ENCODE measurements at places on chromosomes 5 and 9.

- H3K36me3 ChIP-seq = no peaks in the 10 kb centered on the region
- no peaks in the 10 kb centered on the region for H3K4me1 ChIP-seq
- H3K4me3 ChIP-seq = no peak within 1 kb of the TSS
- H3K27ac ChIP-seq = no peak within 1 kb of the TSS
- no peak for DNase-seq
These were observed at the start of gene TIMD4 for GRCh38 chr5:156963125-156963524. TSS of gene TIMD4 (minus strand) at chr5:156963226. CDS start at chr5:156963198, 28 bp downstream.

GRCh38 chr9:123048748-123049147 is 15.3 kb downstream of the GPR21 start:
- DNase-seq = no peak
- H3K36me3 ChIP-seq = no peaks in the 10 kb centered on the region
- H3K4me3 ChIP-seq = no peak overlapping the region
- H3K4me1 ChIP-seq = no peaks in the 10 kb centered on the region

DNA sequence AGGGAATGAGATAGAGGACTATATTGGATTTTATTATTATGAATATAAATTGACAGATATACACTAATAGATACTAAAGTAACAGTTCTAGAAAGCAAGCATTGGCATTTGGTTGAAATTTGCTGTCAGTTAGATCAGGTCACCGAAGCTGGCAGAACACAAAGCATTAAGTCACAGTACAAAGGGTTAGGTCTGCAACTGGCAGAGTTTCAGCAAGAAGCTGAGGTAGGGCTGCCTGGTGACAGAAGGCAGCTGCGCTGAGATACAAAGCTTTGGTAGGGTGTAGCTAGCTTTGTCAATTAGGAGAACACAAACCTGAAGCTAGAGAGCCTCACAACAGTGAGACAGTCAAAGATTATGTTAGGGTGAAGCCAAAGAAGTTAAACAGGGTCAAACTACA is 6.3 kb upstream of the CSNK1G3 start:
- no peak overlapping the region for H3K4me3 ChIP-seq
- no peaks in the 10 kb centered on the region for H3K27me3 ChIP-seq
- H3K4me1 ChIP-seq = no peaks in the 10 kb centered on the region
- no peaks in the 10 kb centered on the region for H3K36me3 ChIP-seq
- no peak for DNase-seq
- no peak overlapping the region for H3K27ac ChIP-seq

DNA sequence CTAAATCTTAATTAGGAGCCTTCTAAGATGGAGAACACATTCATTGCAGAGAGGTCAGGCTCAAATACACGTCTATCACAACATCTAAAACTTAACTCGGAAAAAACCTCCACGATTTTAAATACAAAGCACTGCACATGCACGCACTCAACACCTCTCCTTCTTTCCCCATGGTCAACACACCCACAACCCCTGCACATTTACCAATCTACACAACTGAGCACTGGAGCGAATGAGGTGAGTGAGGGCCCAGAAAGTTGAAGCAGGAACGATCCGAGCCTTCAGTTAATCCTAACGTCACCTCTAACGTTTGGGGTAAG is 278 bp upstream of the NIPSNAP3A start:
- peaks cover 17% of the 10 kb centered on the region for H3K4me1 ChIP-seq
- H3K27ac ChIP-seq = peak overlapping the region; percentile 74
- no peaks in the 10 kb centered on the region for H3K36me3 ChIP-seq
- no peak for DNase-seq

- no peaks in the 10 kb centered on the region for H3K36me3 ChIP-seq
- H3K27me3 ChIP-seq = no peaks in the 10 kb centered on the region
- H3K4me1 ChIP-seq = no peaks in the 10 kb centered on the region
- DNase-seq = no peak
- H3K4me3 ChIP-seq = no peak overlapping the region
These were observed 259.9 kb downstream of the GADD45G start for GRCh38 chr9:89864731-89865130.

GRCh38 chr9:81758123-81758797 is 68.9 kb upstream of the TLE1 start:
- H3K27me3 ChIP-seq = no peaks in the 10 kb centered on the region
- H3K36me3 ChIP-seq = no peaks in the 10 kb centered on the region
- H3K4me3 ChIP-seq = no peak overlapping the region
- no peak overlapping the region for H3K27ac ChIP-seq
- H3K4me1 ChIP-seq = no peaks in the 10 kb centered on the region
- DNase-seq = no peak

DNA sequence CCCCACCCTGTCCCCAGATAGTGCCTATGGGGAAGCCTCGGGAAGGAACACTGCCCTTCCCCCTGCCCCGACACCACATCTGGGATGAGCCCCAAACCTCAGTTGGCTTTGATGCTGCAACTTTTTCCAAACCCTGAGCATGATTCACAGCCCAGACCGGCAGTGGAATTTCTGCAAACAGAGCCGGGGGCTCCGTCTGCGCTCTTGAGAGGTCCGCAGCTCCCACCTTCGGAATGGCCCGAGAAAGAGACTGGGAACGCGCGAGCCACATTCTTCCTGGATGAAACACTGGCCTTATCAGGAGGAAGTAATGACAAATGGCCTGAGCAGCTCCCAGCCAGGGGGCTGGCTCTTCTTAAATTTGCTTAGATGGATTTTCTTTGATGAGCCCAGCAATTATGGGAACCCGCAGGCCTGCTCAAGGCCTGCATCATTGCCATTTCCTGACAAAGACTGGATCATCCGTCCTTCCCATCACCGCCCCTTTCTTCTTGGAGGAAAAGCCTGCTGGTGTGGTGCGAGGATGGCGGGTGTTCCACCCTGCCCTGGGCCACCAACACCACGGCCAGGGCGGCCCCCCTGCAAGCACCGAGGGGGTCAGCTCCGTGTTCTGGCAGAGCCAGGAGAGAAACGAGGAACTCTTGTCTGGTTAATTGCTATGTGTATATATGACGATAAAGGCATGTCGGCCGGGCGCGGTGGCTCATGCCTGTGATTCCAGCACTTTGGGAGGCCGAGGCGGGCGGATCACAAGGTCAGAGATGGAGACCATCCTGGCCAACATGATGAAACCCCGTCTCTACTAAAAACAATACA is 38.8 kb upstream of the COL5A1 start:
- H3K27ac ChIP-seq = no peak overlapping the region
- no peak overlapping the region for H3K4me3 ChIP-seq
- H3K4me1 ChIP-seq = no peaks in the 10 kb centered on the region

GRCh38 chr5:115068239-115069086 is 101.2 kb downstream of the TRIM36 start:
- peaks cover 3% of the 10 kb centered on the region for H3K27me3 ChIP-seq
- no peak for DNase-seq
- H3K4me1 ChIP-seq = peaks cover 8% of the 10 kb centered on the region
- no peak overlapping the region for H3K27ac ChIP-seq

- no peaks in the 10 kb centered on the region for H3K27me3 ChIP-seq
- H3K36me3 ChIP-seq = no peaks in the 10 kb centered on the region
- DNase-seq = no peak
- H3K27ac ChIP-seq = no peak overlapping the region
These were observed 1669.3 kb upstream of the CDH6 start for GRCh38 chr5:29524227-29524626.

- H3K27me3 ChIP-seq = no peaks in the 10 kb centered on the region
- H3K4me3 ChIP-seq = no peak overlapping the region
- no peaks in the 10 kb centered on the region for H3K4me1 ChIP-seq
- no peak for DNase-seq
These were observed 442.5 kb upstream of the COX7C start for GRCh38 chr5:86175224-86175623.

DNA sequence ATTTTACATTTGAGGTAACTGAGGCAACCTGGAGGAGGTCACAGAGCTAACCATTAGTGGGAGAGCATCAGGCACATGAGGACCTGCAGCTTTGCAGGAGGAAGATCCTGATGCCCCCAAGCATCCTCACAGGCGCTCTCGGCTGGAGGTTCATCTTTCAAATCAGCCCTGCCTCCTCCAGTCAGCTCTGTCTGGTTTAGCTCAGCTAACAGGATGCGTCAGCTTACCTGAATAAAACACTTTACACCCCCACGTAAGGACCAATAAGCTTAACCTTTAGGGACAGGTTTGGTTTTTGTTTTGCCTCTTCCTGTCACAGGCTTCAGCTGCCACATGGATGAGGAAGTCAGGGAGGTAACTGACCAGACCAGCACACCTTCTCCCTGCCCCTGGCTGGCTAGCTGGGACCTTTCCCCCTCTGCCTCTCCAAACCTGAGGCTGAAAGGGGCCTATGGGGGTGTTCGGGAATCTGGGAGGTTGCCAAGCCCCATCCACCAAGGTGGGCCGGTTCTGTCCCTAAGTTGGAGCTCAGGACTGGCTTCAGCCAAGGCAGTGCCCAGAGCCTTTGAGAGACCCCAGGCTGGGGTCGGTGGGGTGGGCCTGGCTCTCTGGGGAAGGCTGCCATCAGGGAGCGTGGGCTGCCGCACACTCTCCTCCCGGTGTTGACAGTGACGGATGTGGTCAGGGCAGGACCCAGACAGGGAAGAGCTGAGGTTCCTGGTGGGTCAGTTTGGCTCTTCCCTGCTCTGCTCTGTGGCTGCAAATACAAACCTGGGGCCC is 20.0 kb upstream of the FCN1 start:
- no peaks in the 10 kb centered on the region for H3K27me3 ChIP-seq
- peaks cover 2% of the 10 kb centered on the region for H3K4me1 ChIP-seq
- H3K4me3 ChIP-seq = no peak overlapping the region
- no peak for DNase-seq
- H3K27ac ChIP-seq = no peak overlapping the region

GRCh38 chr5:133494923-133495246 is 117.5 kb downstream of the FSTL4 start:
- no peak for DNase-seq
- H3K36me3 ChIP-seq = no peaks in the 10 kb centered on the region
- H3K27me3 ChIP-seq = peaks cover 5% of the 10 kb centered on the region
- H3K27ac ChIP-seq = no peak overlapping the region

GRCh38 chr9:73006986-73007385 is 54.1 kb upstream of the ALDH1A1 start:
- no peak overlapping the region for H3K4me3 ChIP-seq
- no peak for DNase-seq
- no peaks in the 10 kb centered on the region for H3K27me3 ChIP-seq
- no peaks in the 10 kb centered on the region for H3K36me3 ChIP-seq

DNA sequence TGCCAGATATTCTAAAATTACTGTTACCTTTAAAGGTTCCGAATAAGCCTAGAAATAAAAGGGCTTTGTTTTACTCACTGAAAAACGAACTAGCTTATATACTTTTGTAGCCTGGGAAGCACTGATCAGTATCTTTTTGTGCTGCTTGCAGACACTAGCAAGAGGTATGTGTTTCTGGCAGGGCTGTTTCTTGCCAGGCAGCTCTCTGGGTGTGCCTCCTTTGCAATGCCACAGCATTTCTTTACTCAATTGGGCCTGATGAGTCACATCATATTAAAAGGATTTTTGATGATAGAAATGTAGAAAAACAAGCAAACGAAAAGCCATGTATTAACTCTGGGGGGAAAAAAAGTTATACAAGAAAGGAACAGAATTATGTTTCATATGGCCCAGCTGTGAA is 35.6 kb downstream of the CD180 start:
- peaks cover 84% of the 10 kb centered on the region for H3K4me1 ChIP-seq
- peaks cover 32% of the 10 kb centered on the region for H3K36me3 ChIP-seq

DNA sequence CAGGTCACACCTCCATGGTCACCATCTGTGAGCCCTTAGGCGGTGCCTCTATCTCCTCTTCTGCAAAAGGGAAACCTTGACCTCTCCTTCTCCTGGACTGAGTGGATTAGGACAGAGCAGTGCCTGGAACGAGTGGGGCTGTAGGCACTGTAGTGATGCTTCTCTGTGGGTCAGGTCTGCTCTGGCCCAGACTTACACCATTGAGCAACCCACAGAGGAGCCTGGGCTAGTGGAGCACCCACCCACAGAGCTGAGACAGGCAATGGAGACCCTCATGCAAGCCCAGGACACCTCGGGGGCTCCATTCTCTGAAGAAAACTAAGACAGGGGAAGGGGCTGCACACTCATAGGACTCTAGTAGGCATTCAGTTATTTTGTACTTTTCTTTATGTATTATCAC is 400.6 kb downstream of the GADD45G start:
- no peaks in the 10 kb centered on the region for H3K27me3 ChIP-seq
- no peak overlapping the region for H3K4me3 ChIP-seq
- H3K36me3 ChIP-seq = no peaks in the 10 kb centered on the region
- DNase-seq = no peak
- peaks cover 3% of the 10 kb centered on the region for H3K4me1 ChIP-seq
- no peak overlapping the region for H3K27ac ChIP-seq

DNA sequence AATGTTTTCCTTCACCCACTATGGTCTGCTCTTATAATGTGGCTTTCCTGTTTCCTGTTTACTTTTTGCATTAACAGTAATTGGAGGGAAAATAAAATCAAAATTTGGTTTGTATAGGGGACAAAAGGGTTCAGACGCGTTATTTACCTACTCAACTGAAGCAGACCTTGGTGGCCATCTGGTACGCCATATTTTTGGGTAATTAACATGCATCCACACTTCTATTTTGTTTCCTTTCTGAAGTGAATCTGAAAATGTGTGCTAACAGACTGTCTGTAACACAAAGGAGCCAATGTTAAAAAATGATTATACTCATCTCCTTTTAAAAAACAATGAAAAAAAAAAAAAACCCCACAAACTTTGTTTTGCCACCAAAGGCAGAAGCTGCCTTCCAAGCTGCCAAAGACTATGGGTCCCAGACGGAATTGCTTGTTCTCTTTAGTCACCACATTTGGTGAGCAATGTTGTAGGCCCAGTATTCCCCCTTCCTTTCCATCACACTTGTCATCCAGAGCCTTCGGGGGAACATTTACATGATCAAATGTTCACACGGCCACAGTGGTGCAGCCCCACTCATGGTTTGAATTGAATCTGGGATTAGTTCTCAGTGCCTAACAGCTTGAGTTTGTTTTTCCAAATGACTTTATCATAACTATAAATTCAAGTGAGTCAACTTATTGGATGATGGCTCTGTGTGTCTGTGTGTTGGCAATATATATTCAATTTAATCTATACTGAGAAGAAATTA is 323.7 kb upstream of the CD180 start:
- no peaks in the 10 kb centered on the region for H3K36me3 ChIP-seq
- no peaks in the 10 kb centered on the region for H3K27me3 ChIP-seq
- no peak overlapping the region for H3K4me3 ChIP-seq

DNA sequence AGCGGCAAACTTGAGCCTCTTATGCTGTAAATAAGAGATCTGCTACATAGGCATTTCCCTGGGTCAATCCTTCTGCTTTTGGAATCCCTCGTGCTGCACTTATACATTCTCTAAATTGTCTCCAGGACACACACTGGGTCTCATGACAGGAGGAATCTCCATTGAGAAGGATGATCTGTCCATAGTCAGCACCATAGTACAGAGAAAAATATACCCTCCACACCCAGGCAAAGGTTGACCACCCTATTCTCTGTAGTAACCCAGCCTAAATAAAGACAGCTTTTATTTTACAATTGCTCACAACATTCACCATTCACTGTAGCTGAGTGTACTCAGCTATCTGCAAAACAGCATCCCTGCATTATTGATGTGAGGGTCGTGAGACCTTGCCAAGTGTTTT is 111.2 kb downstream of the SV2C start:
- no peaks in the 10 kb centered on the region for H3K27me3 ChIP-seq
- no peak for DNase-seq
- no peaks in the 10 kb centered on the region for H3K36me3 ChIP-seq
- peaks cover 2% of the 10 kb centered on the region for H3K4me1 ChIP-seq
